Stimulated activated memory B cell treated with anti-CD40 and anti-IgM and Interleukin-4, amounts not matched to agents 10 μg/mL and 1 μg/mL and 100 μg/mL, for 72 hours (primary cell): ENCODE measurements at places on chromosomes 2 and 18.

GRCh38 chr2:73886357-73886756 lies 6.5 kb upstream of the ACTG2 start:
- peaks cover 5% of the 10 kb centered on the region for H3K4me1 ChIP-seq
- H3K36me3 ChIP-seq, result no peaks in the 10 kb centered on the region
- no peak overlapping the region for H3K4me3 ChIP-seq
- peak; percentile 62 for ATAC-seq

GRCh38 chr2:138959031-138959430 lies 178.8 kb upstream of the NXPH2 start:
- no peak overlapping the region for H3K4me3 ChIP-seq
- H3K4me1 ChIP-seq, result no peaks in the 10 kb centered on the region
- H3K27ac ChIP-seq, result no peak overlapping the region
- ATAC-seq, result no peak
- H3K36me3 ChIP-seq, result no peaks in the 10 kb centered on the region

DNA sequence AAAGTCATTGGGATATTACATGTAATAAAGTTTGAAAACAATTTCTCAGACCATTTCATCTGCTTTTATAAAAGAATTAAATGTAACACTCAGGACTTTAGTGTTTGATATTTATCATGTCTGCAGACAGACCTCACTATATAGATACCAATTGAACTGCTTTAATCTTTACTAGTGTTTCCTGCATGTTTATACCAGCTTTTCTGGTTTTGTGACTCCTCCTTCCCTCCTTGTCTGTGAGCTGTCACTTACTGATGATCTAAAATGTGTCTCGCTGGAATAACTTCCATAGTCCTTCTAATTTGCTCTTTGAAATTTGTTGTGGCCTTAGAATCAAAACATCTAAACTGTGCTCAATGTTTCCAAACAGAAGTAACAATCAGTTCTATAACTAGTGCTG lies 71.3 kb upstream of the TWSG1 start:
- peaks cover 63% of the 10 kb centered on the region for H3K36me3 ChIP-seq
- no peak overlapping the region for H3K4me3 ChIP-seq
- H3K27me3 ChIP-seq, result no peaks in the 10 kb centered on the region
- ATAC-seq, result no peak
- no peak overlapping the region for H3K27ac ChIP-seq

DNA sequence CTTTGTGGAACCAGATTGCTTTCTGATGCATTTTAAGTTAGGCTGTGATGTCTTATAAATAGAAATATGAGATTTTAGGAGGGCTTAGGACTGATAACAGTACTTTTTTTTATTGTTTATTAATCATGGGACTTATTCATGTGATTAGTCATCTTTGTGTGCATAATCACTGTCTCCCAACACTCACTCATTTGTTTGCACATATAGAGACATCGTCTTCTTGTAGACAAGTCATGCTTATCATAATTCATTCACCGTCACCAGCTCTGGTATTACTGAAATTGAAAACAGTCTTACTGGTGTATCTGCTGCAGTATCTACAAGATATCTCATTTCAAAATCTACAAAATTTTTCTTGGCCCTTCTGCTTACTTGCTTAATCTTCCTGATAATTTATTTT lies 45.8 kb downstream of the WDR7 start:
- no peaks in the 10 kb centered on the region for H3K27me3 ChIP-seq
- ATAC-seq, result no peak
- H3K36me3 ChIP-seq, result peaks cover 6% of the 10 kb centered on the region
- H3K27ac ChIP-seq, result no peak overlapping the region
- H3K4me3 ChIP-seq, result no peak overlapping the region

DNA sequence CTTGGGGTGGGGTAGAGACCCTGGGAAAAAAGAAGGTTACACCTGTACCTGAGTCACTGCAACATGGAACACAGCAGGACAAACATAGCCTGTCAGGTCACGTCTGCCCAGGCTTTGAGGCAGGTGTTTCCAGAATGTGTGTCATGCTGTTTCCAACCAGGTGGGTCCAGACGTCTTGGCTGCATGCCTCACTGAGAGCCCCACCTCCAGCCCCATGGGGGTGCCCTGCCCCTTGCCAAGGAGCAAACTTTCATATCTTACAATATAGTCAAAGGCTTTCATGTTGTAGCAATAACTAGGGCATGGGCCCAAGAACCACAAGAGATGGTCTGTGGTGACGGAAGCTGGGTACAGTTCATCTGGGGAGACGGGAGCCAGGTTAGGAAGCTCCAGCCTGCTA lies 499.7 kb downstream of the BCL11A start:
- H3K27me3 ChIP-seq, result peaks cover 14% of the 10 kb centered on the region
- H3K27ac ChIP-seq, result no peak overlapping the region
- no peak for ATAC-seq
- H3K4me1 ChIP-seq, result peaks cover 31% of the 10 kb centered on the region
- H3K4me3 ChIP-seq, result no peak overlapping the region

DNA sequence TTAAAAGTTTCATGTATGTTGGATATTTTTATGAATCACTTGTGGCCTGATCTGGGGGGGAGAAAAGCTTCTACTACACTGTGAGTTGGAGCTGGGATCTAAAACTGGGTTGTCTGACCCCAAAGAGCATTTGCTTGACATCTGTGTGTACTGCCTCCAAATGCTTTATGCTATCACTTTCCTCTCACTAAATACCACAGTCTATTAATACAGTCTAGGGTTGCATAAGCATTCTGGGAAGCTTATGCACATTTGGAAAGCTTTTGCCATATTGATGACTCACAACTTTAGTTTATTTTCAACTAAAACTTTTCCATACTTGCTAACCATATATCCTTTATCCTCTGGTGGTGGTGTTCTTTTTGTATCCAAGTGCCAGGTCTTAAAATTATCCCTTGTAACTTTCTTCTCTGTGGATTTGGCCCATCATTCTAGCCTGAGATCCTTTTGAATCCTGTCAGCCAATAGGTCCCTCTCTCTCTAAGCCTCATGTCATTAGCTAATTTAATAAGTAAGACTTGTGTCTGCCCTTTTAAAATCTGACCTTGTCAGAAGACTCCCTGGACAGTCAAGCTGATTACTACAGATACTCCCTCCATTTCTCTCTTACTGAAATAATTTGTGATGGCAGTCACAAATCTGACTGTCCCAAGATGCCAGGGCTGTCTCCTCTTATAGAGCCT lies 72.7 kb downstream of the NXPH2 start:
- no peak for ATAC-seq
- peaks cover 3% of the 10 kb centered on the region for H3K4me1 ChIP-seq
- H3K27ac ChIP-seq, result no peak overlapping the region

GRCh38 chr2:132446444-132446843 lies 29.8 kb downstream of the GPR39 start:
- ATAC-seq, result no peak
- no peaks in the 10 kb centered on the region for H3K36me3 ChIP-seq
- H3K27me3 ChIP-seq, result no peaks in the 10 kb centered on the region
- H3K4me3 ChIP-seq, result no peak overlapping the region
- H3K4me1 ChIP-seq, result no peaks in the 10 kb centered on the region

GRCh38 chr2:71801969-71802368 lies 345.7 kb downstream of the CYP26B1 start:
- no peaks in the 10 kb centered on the region for H3K36me3 ChIP-seq
- H3K4me3 ChIP-seq, result no peak overlapping the region
- H3K4me1 ChIP-seq, result no peaks in the 10 kb centered on the region
- H3K27me3 ChIP-seq, result peaks cover 17% of the 10 kb centered on the region
- no peak for ATAC-seq

DNA sequence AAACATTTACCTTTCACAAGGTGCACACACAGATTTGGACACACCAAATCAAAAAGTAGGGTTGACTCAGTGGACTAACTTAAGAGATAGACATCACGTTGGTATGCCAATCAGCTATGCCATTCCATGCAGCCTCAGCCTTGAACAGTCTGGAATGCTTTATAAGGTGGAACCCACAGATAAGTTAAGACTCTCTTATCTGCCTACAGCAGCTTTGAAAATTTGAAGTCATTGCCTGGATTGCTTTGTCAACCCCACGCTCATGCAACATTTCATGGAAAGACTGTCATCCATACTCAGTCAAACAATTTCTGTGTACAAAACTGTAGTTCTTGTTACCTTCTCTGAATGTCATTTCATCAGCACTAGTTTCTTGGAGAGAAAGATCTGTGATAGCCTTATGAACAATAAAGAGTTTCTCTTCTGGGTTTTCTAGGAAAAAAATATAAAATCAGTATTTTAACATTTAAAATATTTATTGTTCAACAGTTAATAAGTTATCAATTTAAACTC lies 1.2 kb downstream of the ERMN start:
- no peak for ATAC-seq
- H3K27ac ChIP-seq, result no peak overlapping the region
- H3K27me3 ChIP-seq, result no peaks in the 10 kb centered on the region

- H3K27me3 ChIP-seq, result peaks cover 11% of the 10 kb centered on the region
- no peak overlapping the region for H3K27ac ChIP-seq
- no peak overlapping the region for H3K4me3 ChIP-seq
- no peaks in the 10 kb centered on the region for H3K4me1 ChIP-seq
- H3K36me3 ChIP-seq, result no peaks in the 10 kb centered on the region
These were observed 114.2 kb downstream of the FHOD3 start for GRCh38 chr18:36411745-36412168.

- H3K4me3 ChIP-seq, result no peak overlapping the region
- no peaks in the 10 kb centered on the region for H3K4me1 ChIP-seq
- H3K36me3 ChIP-seq, result no peaks in the 10 kb centered on the region
- no peak overlapping the region for H3K27ac ChIP-seq
- ATAC-seq, result no peak
These were observed 49.4 kb upstream of the KLHL29 start for GRCh38 chr2:23335550-23335949.

DNA sequence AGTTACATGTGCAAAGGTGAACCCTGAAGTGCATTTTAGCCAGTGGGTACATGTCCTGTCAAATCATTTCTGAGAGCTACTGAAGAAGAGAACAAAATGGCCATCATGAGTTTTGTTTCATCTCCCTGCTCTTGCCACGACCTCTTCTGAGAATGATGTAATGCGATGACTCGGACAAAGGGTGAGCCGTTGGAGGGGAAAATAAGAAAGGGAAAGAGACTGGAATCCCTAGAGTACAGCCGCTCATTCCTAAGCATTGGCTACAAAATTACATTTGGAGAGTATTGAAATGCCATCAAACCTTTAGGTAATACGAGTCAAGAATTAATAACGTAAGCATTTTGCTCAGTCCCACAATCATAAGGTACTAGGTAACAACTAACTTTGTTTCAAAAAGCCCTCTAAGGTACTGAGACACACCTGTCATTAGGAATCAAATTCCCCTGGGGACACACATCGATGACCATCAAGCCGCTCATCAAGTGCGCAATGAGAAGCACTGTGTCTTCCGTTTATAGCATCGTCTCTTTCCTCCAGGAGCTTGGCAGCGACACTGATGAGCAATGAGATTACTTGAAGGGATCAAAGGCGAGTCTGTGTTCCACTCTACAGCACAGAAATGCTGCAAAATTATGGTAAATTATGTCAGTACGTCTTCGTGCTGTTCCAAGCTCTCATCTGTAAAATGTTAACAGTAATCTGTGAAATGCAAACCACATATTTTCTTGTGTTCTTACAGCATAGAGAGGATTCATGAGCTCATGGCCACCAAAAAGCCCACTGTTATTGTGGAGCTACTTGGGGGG lies 97.3 kb upstream of the PIEZO2 start:
- H3K36me3 ChIP-seq, result no peaks in the 10 kb centered on the region
- no peaks in the 10 kb centered on the region for H3K4me1 ChIP-seq
- H3K27ac ChIP-seq, result no peak overlapping the region

DNA sequence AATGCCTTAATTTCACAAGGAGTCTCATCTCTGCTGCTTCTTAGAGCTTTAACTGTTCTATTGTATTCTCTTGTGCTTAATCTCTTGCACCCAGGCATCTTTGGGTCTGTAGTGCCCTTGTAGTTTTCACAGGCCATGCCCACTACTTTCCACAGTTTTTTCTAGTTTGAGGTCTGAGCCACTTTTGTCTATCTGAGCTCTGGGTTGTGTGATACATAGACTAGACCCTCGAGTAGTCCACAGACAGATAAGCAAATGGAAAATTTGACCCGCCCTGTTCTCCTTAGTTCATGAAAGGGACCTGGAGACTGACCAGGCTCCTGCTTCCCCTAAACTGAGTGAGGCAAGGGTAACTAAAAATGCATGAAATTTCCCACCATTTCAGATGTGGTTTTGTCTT lies 466.8 kb upstream of the ZEB2 start:
- no peak overlapping the region for H3K27ac ChIP-seq
- no peak for ATAC-seq
- H3K36me3 ChIP-seq, result peaks cover 8% of the 10 kb centered on the region
- no peak overlapping the region for H3K4me3 ChIP-seq
- H3K4me1 ChIP-seq, result no peaks in the 10 kb centered on the region

GRCh38 chr18:5057386-5058348 lies 139.4 kb downstream of the AKAIN1 start:
- no peak for ATAC-seq
- H3K4me1 ChIP-seq, result peaks cover 17% of the 10 kb centered on the region

DNA sequence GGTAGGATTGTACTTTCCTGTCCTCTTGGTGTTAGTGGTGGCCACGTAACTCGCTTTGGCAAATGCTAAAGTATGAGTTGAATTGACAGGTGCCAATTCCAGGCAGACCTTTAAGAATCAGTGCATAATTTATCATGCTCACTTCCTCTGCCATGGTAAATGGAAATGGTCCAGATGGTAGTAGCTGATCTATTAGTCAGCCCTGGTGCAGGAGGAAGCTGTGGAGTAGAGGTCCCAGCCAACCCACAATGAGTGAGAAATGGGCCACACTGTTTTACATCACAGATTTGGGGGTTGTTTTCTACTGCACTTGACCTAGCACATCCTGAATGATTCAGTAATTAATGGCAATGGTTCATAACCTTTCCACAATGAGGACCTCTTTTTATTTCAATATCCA lies 104.4 kb downstream of the RGPD3 start:
- H3K36me3 ChIP-seq, result no peaks in the 10 kb centered on the region
- no peak overlapping the region for H3K4me3 ChIP-seq
- peaks cover 8% of the 10 kb centered on the region for H3K27me3 ChIP-seq
- H3K4me1 ChIP-seq, result no peaks in the 10 kb centered on the region
- ATAC-seq, result no peak
- no peak overlapping the region for H3K27ac ChIP-seq

- peak overlapping the region; percentile 75 for H3K4me3 ChIP-seq
- ATAC-seq, result peak; percentile 90
- no peaks in the 10 kb centered on the region for H3K27me3 ChIP-seq
- H3K27ac ChIP-seq, result peak overlapping the region; percentile 98
- peaks cover 9% of the 10 kb centered on the region for H3K36me3 ChIP-seq
These were observed 60.1 kb downstream of the LIMS1 start for GRCh38 chr2:108594132-108594981.

GRCh38 chr2:102053096-102053495 lies 61.3 kb downstream of the IL1R2 start:
- H3K4me1 ChIP-seq, result no peaks in the 10 kb centered on the region
- no peak for ATAC-seq
- H3K27ac ChIP-seq, result no peak overlapping the region
- H3K36me3 ChIP-seq, result no peaks in the 10 kb centered on the region
- peaks cover 12% of the 10 kb centered on the region for H3K27me3 ChIP-seq

GRCh38 chr2:183614799-183615435 lies 490.7 kb downstream of the NUP35 start:
- H3K4me3 ChIP-seq, result no peak overlapping the region
- no peak overlapping the region for H3K27ac ChIP-seq
- no peaks in the 10 kb centered on the region for H3K27me3 ChIP-seq
- no peaks in the 10 kb centered on the region for H3K4me1 ChIP-seq

- peak within 1 kb of the TSS; percentile 89 for H3K4me3 ChIP-seq
- H3K36me3 ChIP-seq, result peaks cover 7% of the 10 kb centered on the region
These were observed at the start of gene SMAD2 for GRCh38 chr18:47930199-47930930. TSS of gene SMAD2 (minus strand) at chr18:47930659. CDS start at chr18:47896756, 33,903 bp downstream.

GRCh38 chr2:49111456-49111855 lies 42.9 kb downstream of the FSHR start:
- no peak for ATAC-seq
- no peaks in the 10 kb centered on the region for H3K27me3 ChIP-seq
- H3K4me1 ChIP-seq, result no peaks in the 10 kb centered on the region
- H3K27ac ChIP-seq, result no peak overlapping the region
- H3K4me3 ChIP-seq, result no peak overlapping the region
